Progenitor cell of endocrine pancreas (in vitro differentiated cells): ENCODE measurements at places on chromosomes 1 and 21.

- no peak for DNase-seq
Observed at GRCh38 chr1:177863796-177864195, 106.1 kb downstream of the SEC16B start.

DNA sequence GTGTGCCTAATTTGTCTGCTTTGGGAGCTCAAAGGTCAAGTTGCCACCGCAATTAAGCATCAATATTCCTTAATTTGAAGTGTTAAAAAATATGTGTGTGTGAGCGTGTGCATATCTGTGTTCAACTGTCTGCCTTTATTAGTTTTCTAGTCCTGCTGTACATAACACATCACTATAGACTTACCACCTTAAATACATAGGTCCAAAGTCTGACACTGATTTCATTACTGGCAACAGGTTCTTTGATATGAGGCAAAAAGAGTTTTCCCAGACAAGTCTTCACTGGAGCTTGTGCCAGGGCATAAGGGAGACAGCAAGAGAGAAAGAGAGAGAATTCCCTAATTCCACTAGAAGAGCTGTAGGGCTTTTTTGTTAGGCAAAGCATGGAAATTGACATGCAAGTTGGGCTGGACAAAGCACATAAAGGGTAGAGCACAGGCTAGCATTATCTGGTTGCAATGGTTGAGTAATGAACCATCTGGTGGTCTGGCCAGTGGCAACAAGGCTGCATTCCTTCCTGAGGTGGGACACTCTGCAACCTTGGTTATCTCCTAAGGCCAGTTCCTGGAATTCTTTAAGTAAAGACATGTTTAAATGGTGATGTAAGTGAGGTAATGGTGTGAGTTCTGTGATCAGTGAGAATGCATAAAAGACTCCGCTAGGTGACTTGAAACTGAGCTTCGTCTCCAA, 457.2 kb upstream of the ADAMTS5 start:
- no peak for DNase-seq

- no peak for DNase-seq
Observed at GRCh38 chr1:207868251-207868773, 42.6 kb downstream of the CD34 start.

DNA sequence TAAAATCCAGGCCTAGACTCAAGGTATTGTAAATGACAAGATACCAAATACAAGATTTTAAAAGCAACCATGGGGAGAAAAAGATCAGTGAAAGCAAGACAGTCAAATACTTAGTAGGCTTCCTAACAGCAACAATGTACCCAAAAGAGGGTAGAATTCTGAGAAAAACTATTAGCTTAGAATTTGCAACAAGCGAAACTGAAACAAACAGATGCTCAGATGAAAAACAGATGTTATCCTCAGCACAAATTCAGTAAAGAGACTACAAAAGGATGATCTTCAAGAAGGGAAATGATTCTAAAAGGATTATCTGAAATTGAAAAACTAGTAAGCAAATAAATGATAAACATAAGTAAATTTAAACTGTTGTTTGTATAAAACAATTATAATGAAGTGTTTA, 40.0 kb downstream of the PDC start:
- no peak for DNase-seq

DNA sequence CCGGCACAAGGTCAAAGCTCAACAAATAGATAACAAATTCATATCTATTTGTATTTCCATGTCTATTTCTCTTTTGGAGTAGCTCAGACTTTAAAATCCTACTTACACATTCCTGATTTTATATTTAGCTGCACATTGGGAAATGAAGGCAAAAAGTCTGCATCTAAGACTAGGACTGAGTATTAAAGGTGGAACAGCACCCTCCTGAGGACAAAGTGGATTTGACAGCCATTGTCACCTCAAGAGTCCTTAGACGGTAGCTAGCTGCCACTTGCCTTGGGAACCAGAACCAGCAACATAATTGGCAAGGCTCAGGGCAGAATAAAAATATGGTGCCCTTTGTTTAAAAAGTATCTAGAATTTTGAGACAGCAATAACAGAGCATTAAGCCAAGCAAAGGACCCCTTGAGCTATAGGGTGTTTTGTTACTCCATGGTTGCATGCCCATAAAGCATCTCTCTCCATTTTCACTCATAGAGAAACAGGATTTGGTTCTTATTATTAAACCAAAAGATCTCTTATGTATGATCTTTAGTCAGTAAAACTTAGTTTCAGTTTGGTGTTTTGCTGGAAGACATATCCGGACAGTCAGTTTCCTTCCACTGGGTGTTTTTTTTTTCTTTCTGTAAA, 30.0 kb upstream of the SGIP1 start:
- DNase-seq, result no peak

DNA sequence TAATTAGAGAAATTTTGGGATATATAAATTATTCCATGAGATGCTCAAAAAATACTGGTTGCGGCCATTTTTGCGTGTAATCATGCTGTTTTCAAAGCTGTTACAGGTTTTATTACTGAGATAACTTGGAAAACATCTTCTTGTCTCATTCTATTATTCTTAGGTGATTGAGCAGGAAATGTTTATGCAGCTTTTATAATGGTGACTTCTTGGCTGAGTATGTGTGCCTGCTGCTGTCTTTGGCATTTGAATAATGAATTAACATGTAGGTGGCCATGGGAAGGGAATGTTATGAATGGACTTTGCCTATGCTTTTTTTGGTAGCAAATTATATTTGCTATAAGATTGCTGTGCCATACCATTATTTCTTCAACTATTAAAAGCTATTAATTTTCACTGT, 52.5 kb downstream of the RASAL2 start:
- no peak for DNase-seq

GRCh38 chr1:86527306-86527705, 19.6 kb upstream of the CLCA4 start:
- no peak for DNase-seq

DNA sequence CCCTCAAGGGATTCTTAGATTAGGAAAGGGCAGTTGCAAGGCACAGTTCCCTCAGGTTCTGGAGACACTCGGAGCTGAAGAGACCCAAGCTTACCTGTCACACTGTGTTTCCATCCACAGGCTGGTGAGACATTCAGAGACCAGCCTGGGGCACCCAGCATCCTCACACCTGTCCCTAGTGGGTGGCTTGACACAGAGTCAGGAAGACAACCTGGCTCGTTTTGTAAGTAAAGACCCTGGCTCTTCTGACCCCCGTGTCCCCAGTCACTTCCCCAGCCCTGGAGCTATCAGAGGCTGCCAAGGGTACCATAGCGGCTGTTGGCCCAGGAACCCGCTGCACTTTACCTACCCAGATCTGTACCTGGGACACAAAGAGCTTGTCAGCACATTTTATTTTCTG, 409.8 kb downstream of the MATN1 start:
- no peak for DNase-seq

GRCh38 chr1:178726087-178726517, 1.1 kb downstream of the RALGPS2 start:
- DNase-seq, result peak; percentile 34

DNA sequence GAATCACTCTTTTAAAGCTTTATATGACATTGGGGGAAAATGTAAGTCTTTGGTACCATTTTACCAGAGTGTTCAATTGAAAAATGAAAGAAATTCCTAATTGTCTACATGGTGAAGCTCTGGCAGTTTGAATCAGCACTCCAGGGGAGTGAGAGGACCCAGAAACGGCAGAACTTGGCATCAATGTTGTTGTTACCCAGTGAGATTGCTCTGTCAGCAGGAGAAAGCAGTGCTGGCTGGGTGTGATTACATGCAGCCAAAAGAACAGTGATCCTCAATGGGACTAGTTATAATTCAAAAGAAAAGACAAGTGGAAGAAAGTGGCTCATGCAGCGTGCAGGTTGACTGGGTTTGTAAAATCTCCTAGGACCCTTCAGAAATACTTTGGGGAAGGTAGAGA, 206.4 kb downstream of the PTPRC start:
- no peak for DNase-seq

DNA sequence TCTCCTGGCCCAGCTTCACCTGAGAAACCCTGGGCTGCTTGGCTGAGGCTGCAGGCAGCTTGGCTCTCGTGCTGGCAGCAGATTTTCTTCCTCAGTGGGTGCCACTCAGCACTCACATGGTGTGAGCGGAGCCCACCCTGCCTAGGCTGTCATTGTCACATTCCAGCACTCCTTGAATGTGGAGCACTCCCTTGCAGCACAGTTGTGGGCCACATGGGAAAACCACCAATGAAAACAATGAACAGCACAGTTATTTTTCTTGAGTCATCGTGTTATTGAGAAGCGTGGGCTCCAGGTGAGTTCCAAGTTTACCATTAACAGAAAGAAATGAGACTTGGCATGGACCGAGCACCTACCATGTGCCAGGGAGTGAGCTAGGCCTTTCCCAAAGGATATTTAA, 27.2 kb upstream of the TRIM67 start:
- DNase-seq, result no peak

DNA sequence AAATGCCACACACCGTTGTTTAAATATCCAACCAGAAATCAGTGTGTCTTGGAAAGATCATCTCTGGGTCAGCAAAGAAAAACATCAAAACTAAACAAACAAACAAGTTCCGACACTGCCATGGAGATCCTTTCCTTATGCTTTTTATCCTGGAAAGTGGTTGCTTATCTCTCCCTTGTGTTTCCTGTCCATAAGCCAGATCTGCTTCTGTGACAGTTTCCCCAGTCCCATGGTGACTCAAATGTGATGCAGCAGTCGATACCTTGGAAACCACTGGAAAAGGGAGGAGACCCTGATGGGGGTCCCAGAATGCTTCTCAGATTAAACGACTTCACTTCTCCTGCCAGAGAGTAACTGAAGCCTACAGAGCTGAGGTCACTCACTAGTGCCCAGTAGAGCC, 94.7 kb downstream of the DMRTA2 start:
- DNase-seq, result no peak

DNA sequence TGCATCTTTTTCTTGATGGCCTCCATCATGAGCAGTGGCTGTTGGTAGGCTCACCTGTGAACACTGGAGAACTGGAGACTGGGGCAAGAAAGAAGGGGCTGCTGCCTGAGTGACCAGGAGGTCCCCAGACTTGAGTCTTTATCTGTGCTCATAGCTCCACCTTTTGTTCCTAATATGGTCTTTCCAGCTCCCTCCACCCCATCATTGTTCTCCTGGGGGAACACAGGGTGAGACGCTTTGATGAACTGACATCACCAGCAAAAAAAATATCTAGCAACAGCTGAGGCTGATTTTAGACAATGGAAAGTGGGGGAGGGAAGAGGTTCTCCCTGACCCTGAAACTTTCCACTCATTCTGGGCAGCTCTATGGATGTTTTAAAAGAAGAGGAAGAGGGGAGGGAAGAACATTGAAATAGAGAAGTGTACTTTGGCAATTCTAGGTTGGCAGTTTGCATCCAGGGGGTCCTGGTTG, at the start of gene TPM3:
Gene TPM3, minus strand, starts transcription at position 111 of the 472 bp plus-strand sequence. Its CDS starts 82 bp downstream, at position 29.
- no peak for DNase-seq

GRCh38 chr1:117860896-117861610, 68.4 kb downstream of the GDAP2 start:
- no peak for DNase-seq

- DNase-seq, result no peak
Observed at GRCh38 chr1:24418898-24419628, 3.5 kb downstream of the NIPAL3 start.

DNA sequence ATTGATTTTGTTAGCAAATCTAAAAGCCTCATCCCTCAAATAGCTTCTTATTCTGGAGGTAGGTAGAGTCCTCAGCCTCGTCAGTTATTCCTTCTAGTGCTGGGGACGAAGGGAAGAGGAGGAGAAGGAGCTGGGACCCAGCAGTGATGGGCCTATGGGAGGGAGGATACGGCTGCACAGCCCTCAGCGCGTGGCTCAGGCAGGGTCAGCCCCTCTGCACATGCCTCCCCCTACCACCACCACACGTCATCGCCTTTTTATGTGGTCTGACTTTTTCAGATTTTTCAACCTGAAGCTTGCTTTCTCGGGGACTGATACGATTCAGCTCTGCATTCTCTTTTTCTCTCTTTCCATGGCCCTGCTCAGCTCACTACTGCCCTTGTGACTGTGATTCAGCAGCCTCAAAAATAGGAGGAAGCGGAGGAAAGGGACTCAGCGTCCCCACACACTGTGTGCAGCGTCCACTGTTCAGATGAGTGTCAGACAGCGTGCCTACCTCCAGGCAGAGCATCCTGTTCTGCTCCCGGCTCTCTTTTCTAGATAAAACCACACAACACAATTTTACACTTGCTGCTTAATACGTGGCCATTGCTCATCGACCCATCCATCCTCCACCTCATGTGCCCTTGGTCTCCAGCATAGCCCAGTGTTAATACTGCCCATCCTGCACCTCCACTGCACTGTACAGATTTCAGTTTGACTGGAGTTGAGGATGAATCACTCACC, 827 bp downstream of the OR2B11 start:
- DNase-seq, result no peak

- DNase-seq, result peak; percentile 34
Observed at GRCh38 chr1:9293533-9294404, 1.1 kb downstream of the SPSB1 start.

- DNase-seq, result no peak
Observed at GRCh38 chr21:25408666-25409065, 198.6 kb downstream of the MRPL39 start.

DNA sequence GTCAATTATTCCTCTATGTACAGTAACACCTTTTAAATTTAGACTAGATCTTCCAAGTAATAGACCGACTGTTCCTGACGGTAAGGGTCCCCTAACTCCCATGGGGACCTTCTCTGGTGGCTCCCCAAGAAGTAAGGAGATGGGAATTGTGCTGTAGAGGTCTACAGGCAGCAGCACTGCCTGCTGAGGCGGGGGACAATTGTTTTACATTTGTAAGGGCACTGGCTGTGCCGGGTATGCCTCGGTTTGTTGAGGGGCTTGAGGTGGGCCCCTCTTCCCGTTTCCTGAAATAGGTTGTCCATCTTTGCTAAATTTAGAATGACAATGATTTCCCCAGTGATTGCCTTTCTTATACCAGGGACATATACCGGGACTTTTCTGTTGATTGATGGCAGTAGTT, 13.1 kb upstream of the L1TD1 start:
- no peak for DNase-seq

GRCh38 chr1:196558411-196558810, 49.8 kb downstream of the KCNT2 start:
- DNase-seq, result no peak

- DNase-seq, result peak; percentile 56
Observed at GRCh38 chr1:206479183-206480125, 9.2 kb downstream of the IKBKE start.
